Activated naive CD8-positive, alpha-beta T cell treated with anti-CD3 and anti-CD28 coated beads for 36 hours (primary cell): ENCODE measurements at places on chromosomes 7 and 10. TPM values are rescaled to one million over a fixed set of nuclear protein-coding genes. Genes with fewer than 3 reads are reported as not detected.

Gene VWA2
- total RNA-seq: not detected

Gene SNX10
- total RNA-seq: 33.0 TPM

Gene HSPA12A
- total RNA-seq: 0.06 TPM

Gene HABP2
- not detected for total RNA-seq

Gene ODAD2
- total RNA-seq: 0.56 TPM

Gene ZC3HAV1L
- 12.9 TPM for total RNA-seq

Gene MRLN
- total RNA-seq: not detected
